ENCODE measurements at places on chromosomes 3 and 15. TPM values are rescaled to one million over a fixed set of nuclear protein-coding genes. Genes with fewer than 3 reads are reported as not detected.

AMIGO3 gene
- not detected for total RNA-seq

CTNNB1 gene
- 353 TPM for total RNA-seq

ACAN gene
- 0.20 TPM for total RNA-seq

GRCh38 chr15:74264081-74264501, 28.0 kb downstream of the CCDC33 start:
- no peak for DNase-seq

DNA sequence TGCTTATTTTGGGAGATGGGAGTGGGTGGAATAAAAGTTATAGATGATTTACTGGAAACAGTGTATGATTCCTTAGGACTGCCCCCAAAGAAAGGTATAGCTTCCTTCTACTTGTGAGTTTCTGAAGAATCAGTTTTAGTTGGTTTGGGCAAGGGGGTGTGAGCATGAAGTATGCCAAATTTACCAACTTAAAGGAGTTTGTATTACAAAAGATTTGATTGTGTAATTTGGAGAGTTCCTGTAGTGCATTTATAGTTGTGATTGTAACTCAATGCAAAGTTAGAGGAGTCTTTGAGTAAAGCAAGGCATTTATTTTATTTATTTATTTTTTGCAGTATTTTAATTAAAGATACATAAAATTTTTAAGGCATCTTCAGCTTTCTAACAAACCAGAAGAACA, 42.8 kb downstream of the TSC22D2 start:
- no peak for DNase-seq

- no peak for DNase-seq
Observed at GRCh38 chr3:158420654-158421396, 150.2 kb upstream of the MLF1 start.

DNA sequence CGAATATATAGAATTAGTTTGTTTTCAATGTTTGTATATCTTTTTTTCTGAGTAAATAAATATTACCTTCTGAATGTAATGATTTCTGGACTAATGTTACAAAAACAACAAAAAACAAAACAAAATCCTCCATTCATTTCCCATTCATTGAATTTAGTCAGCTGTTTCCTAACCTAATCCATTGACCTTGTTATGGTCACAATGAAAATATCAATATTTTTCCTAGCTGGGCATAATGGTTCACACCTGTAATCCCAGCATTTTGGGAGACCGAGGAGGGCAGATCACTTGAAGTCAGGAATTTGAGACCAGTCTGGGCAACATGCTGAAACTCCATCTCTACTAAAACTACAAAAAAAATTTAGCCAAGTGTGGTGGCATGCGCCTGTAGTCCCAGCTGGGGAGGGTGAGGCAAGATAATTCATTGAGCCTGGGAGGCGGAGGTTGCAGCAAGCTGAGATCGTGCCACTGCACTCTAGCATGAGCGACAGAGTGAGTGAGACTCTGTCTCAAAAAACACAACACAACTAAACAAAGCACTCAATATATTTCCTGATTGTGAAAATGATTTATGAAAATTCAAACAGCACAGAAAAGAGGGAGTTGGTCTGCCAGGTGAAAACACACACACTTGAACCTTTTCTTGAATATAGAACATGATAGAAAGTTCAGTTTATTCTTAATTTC, 23.0 kb upstream of the PLSCR4 start:
- no peak for DNase-seq

GRCh38 chr3:195285372-195285771, 14.4 kb upstream of the XXYLT1 start:
- DNase-seq: no peak

DNA sequence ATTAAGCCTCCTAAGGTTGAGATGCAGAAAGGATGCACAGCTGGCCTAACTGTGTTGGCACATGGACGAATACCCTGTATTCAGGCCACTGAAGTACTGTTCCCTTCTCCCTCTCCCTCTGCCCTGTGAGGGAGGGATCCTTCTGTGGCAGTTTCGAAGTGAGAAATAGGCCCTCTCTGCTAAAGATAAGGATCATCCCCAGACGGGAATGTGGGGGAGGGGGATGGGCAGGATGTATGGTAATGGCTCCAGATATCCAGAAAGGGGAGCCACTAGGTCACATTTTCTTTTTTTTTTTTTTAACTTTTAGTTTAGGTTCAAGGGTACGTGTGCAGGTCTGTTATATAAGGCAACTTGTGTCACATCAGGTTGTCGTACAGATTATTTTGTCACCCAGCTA, 463.1 kb downstream of the TBL1XR1 start:
- no peak for DNase-seq

DNA sequence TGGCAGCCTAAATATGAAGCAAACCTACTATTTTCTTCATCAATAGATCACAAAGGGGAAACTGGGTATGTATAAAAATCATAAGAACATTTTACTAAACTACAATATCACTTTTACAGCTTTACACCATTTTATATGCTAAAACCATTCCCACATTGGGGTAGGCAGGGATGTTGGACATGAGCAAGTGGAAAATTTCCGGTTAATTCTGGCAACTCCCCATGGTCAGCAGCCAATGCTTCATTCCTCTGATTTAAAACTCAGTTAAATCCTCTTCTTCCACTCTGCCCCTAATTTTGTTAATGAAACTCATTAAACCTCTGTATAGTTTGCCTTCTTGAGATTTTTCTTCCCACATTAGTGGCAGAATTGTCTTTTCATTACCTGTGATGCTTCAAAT, 552.5 kb upstream of the NECTIN3 start:
- no peak for DNase-seq

DNA sequence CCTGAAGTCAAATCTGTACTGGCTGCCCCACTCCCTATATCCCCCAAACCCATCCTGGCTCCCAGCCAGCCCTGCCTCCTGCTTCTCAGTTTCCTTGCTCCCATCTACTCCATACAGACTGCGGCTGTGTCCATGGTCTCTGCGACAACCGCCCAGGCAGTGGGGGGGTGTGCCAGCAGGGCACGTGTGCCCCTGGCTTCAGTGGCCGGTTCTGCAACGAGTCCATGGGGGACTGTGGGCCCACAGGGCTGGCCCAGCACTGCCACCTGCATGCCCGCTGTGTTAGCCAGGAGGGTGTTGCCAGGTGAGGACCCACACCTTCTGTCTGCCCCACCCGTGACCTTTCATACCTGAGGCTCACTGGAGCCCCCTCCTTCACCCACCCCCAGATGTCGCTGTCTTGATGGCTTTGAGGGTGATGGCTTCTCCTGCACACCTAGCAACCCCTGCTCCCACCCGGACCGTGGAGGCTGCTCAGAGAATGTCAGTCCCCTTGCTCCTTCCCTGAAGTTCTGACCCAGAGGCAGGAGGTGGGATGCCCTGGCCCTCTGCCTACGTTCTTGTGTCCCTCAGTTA, 14.7 kb downstream of the STAB1 start:
- DNase-seq: no peak

Measured in adrenal gland (tissue), 19 donors.